ENCODE measurements at places on chromosomes 12 and 14.

GRCh38 chr12:52006726-52007157 is at the start of gene TAMALIN:
Gene TAMALIN, plus strand, starts transcription at chr12:52006946. Its CDS starts 74 bp downstream, at chr12:52007020.
- peak; percentile 64 for DNase-seq

DNA sequence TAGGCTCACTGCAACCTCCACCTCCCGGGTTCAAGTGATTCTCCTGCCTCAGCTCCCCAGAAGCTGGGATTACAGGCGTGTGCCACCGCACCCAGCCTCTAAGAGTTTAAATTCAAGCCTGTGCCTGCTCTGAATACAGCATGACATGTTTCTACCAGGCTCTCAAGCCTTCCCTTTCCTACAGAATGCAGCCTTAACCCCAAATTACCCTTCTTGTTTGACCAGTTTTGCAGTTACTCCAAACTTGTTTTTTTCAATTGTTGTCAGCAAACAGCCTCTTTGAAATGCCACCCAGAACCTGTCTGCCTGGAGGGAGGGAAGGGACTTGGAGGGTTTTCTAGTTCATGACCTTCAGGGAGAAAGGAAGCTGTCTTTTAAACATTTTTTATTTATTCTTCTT is 15.4 kb downstream of the GLTP start:
- no peak for DNase-seq

DNA sequence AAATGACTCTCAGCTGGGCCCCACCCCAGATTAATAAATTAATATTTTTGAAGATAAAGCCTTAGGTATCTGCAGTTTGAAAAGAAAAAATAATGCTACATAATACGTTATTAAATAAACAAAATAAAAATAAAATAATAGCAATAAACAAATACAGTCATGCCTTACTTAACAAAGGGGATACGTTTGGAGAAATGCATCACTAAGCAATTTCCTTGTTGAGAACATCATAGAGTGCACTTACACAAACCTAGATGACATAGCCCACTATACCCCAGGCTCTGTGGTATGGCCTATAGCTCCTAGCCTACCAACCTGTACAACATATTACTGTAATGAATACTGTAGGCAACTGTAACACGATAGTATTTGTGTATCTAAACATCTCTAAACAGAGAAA is 7.1 kb upstream of the EGLN3 start:
- DNase-seq, result no peak

- no peak for DNase-seq
These were observed 1636.5 kb upstream of the SEL1L start for GRCh38 chr14:83170165-83170564.

- DNase-seq, result no peak
These were observed 311.8 kb upstream of the CLEC14A start for GRCh38 chr14:38567703-38568102.

DNA sequence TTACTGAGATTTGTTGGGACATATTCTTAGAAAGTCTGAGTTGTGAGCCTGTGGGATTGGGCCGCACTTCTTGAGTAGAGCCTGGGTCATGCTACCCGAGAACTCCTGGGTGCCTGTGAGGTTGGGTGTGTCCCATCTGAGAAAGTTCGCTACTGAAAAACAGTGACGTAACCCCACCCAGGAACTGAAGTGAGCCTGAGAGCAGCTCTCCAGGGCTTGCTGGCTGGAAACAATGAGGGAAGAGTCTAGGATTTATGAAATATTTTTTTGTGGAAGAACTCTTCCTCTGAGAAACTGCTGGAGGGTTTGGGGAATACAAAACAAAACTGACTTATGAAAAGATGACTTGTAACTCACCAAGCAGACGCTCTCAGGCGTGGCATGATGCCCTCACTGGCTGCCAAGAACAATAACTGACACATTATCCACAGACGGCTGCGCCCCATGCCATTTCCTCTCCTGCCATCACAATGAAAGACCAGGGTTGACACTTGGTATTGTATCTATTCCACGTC is 69.2 kb downstream of the RASSF3 start:
- no peak for DNase-seq

- DNase-seq, result peak; percentile 46
These were observed 111.1 kb downstream of the STAB2 start for GRCh38 chr12:103697971-103698751.

DNA sequence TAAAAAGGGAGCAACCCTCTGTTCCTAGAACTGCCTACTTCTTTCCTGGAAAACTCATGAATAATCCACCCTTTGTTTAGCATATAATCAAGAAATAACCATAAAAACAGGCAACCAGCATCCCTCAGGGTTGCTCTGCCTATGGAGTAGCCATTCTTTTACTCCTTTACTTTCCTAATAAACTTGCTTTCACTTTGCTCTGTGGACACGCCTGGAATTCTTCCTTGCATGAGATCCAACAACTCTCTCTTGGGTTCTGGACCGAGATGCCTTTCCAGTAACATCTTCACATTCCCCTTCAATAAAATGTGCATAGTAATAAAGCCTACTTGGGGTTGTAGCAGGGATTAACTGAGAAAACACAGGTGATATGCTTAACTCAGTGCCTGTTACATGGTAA is 286.4 kb upstream of the AMIGO2 start:
- DNase-seq, result no peak

GRCh38 chr14:25237845-25238244 is 187.9 kb upstream of the STXBP6 start:
- DNase-seq, result no peak

GRCh38 chr14:50232276-50232642 is 881 bp upstream of the SOS2 start:
- no peak for DNase-seq

DNA sequence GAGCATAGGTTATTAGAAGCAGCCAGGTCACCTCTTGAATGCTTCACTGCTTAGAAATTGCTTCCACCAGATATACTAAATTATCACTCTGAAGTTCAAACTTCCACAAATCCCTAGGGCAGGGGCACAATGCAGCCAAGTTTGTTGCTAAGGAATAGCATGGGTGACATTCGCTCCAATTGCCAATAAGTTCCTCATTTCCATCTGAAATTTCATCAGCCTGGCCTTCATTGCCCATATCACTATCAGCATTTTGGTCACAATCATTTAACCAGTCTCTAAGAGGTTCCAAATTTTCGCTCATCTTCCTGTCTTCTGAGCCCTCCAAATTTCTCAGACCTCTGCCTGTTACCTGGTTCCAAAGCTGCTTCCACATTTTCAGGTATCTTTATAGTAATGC is 356.1 kb downstream of the DAD1 start:
- peak; percentile 38 for DNase-seq

- no peak for DNase-seq
These were observed 263.0 kb upstream of the E2F7 start for GRCh38 chr12:77328326-77328725.

GRCh38 chr14:65962952-65963351 is 523.2 kb upstream of the CCDC196 start:
- peak; percentile 15 for DNase-seq

DNA sequence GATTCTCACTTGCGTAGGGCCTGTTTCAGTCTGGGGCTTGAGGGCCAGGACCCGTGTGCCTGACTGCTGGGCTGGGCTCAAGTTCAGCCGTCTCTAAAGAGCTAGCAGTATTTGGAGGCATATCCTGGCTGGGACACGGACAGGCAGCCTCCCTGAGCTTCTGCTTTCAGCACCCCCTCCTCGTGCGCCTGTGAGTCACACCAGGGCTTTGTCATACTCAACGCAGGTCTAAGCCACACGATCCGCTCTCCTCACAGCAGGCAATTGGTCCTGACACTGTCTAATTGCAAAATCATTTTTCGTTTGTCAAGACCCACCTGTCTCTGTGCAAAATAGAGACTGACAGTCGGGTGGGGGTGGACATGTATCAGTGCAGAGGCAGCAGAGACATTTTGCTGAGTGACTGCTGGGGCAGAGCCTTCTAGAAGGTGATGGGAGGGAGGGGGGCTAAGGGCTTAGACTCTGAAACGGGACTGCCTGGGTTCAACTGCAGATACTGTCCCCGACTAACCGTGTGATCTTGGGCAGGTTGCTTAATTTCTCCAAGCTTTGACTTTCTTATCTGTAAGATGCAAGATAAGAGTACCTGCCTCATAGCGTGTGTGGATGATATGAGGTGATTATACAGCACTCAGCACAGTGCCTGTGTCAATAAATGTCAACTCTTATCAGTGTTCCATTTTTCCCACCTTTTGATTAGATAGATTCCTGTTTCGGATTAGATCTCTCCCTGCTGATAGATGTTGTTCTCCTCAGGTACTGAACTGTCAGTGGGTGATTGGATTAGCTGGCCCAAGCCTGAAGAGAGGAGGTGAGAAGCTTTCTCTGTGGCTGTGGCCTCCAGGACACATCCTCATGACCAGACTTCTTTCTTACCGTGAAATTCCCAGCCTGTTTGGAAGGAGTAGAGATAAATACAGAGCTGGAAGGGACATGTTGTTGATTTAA is 53.1 kb downstream of the KCNA1 start:
- no peak for DNase-seq

- DNase-seq, result no peak
These were observed 27.5 kb downstream of the RMST start for GRCh38 chr12:97490141-97490540.

DNA sequence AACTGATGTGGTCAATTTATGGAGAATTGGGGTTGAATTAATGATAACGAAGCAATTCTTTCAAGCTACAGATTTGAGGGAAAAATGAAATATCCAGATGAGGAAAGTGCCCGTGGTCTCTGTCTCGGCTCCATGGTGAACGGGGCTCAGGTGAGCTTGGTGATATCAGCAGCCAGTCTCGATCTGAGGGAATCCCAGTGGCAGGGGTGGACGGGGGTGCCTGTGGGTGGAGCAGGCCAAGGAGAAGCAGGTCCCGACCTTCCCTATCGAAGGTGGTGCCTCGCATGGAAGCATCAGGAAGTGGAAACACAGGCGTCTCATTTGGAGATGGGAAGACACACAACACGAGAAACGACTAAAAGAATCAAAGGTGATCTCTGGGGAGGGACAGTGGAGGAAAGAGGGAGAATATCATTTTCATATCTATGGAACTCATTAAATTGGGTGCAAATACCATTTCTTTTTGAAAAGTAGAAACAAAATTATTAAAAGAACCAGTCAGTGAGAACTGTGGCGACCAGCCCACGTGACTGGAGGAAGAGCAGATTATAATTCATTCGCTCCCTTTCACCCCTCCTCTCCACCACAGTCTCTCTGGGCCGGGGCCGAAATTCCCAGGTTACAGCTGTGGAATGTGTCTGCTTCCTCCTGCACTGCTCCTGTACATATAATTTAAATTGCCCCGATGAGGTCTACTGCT is 354.3 kb upstream of the SFSWAP start:
- DNase-seq, result no peak

DNA sequence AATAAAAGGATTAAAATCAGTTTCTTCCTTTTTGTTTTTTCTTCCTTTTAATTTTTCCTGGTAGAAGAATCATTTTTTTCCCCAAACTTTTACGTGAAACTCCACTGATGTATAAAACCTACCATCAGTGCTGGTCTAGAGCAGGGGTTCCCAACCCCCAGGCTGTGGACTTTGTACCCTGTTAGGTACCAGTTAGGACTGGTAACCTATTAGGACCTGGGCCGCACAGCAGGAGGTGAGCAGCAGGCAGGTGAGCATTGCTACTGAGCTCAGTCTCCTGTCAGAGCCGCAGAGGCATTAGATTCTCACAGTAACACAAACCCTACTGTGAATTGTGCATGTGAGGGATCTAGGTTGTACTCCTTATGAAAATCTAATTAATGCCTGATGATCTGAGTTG is 10.1 kb downstream of the SMCO2 start:
- DNase-seq, result no peak

DNA sequence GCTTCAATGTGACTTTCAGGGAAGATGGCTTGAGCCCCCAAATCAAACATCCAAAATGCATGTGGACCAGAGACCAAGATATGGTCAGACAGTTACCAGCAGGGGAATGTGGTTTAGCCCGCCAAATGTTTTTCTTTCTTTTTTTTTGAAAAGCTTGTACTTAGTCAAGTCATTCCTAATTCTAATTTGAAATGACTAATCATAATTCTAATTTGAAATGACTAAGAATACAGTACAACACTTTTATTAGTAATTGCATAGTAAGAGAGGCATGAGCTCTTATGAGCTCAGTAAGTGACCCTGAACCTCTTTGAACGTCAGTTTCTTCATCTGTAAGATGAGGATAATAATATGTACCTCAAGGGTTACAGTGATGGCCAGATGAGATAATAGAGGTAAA is 72.4 kb downstream of the HECTD4 start:
- DNase-seq, result no peak

GRCh38 chr12:27333403-27334009 is 870 bp downstream of the BMAL2 start:
- peak; percentile 82 for DNase-seq

GRCh38 chr12:3101309-3102024 is 24.3 kb downstream of the TSPAN9 start:
- DNase-seq, result no peak

DNA sequence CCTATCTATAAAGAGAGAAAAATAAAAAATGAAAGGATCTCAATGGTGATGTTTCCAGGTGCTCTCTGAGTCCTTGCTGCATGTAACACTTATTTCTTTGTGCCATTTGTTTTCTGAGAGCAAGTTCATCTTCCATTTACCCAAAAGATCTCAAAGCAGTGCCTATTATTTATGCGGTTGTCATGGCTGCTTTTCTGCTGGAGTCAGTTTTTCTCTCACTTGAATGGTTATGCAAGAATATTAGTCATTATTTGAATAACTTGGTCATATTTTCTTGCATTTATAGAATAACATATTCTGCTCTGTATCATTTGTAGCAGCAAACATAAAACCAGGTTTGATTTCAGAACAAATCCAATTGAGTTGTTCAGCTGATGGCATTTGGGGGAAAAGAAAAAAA is 141.8 kb upstream of the G2E3 start:
- no peak for DNase-seq

- DNase-seq, result no peak
These were observed 203.7 kb downstream of the PELI2 start for GRCh38 chr14:56321861-56322260.

GRCh38 chr14:24250354-24250753 is 7.9 kb upstream of the TINF2 start:
- DNase-seq, result no peak

- no peak for DNase-seq
These were observed at the start of gene SPATS2 for GRCh38 chr12:49367381-49368239. Gene SPATS2, plus strand, starts transcription at chr12:49367462. Its CDS starts 93,551 bp downstream, at chr12:49461013.

DNA sequence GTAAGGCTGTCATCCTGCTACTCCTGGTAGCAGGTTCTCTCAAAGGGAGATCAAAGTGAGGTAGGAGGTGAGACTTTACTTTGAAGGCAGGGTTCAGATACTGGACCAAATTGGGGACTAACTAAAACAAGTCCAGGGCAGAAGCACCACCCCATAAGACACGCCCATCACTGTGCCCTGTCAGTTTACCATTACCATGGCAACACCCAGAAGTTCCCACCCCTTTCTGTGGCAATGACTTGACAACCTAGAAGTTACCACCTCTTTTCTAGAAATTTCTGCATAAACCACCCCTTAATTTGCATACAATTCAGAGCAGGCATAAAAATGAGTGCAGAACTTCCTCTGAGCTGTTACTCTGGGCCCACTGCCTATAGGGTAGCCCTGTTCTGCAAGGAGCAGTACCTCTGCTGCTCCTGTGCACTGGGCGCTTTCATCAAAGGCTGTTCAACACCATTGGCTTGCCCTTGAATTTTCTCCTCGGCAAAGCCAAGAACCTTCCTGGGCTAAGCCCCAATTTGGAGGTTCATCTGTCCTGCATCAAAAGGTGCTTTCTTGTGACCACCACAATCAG is 64.8 kb upstream of the MAX start:
- DNase-seq, result no peak

GRCh38 chr14:103746701-103747100 is 31.1 kb downstream of the ZFYVE21 start:
- DNase-seq, result peak; percentile 71

All from suppressor macrophage (primary cell).